Chondrocyte (in vitro differentiated cells): ENCODE measurements at places on chromosomes 5 and 9.

DNA sequence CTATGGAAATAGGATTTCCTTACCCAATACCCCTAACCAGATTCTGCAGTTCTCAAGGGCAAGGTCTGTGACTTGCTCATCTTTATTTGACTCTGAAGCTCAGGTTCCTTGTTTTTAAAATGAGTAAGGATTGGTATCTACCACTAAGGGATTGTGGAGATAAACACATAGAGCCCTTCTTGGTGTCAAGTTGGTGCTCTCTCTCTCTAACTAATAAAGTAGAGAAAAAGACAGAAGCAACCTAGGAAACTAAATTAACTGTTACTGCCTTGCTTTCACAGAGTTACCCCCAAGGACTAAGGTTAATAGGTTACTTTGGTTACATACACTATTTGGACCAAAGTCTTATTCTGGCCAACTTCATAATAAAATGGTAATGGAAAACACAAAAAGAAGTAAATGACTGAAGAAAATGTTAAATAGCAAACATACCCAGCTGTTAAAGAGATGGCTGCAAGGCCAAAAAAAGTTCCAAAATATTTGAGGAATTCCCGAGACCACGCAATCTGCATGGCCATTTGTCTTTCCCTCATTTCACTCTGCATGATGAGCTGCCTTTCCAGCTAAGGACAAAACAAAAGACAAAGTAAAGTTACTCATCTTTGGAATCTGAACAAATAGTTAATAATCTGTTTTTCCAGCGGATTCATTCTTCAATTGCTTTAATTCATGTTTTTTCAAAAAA lies 21.8 kb upstream of the RLN1 start:
- no peak for DNase-seq

DNA sequence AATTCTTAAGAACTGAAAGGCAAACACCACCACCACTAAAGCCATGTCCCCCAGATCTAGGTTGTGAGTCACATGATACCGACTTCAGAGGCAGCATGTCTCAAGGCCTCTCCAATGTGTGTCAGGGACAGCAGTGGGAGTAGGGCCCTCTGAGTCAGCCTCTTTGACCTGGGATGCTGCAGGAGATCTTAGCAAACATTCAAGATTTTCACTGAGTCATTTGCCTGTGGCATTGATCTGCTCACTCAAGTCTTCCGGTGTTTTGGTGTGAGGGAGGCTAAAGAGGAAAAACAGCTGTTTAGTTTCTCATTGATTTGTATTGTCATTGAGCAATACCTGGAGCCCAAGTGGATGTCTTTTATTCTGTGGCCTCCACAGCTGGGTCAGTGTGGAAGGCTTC lies 36.1 kb downstream of the TMC1 start:
- no peak for DNase-seq

GRCh38 chr5:146562461-146562860 lies 46.5 kb upstream of the GPR151 start:
- no peak for DNase-seq

DNA sequence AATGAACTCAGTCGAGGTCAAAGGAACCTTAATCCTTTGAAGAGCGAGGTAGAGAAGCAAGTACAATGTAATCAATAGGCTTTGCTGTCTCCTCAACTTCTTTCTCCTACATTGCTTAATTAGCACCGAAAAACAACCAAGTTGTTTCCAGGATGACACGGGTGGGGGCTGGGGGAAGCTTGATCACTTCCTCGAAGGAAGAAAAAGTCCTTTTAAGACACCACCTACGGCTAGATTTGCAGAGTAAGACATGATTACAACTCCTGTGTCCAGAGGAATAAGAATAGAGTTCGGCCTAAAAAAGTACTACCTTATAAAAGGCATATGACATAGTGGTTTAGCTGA lies 811 bp upstream of the ARRDC3 start:
- DNase-seq, result no peak

GRCh38 chr9:135530146-135530545 lies 8.9 kb downstream of the LCN1 start:
- no peak for DNase-seq

- no peak for DNase-seq
These were observed 647.8 kb downstream of the CDH9 start for GRCh38 chr5:26390608-26391007.
